Occipital lobe (tissue), 3 donors: ENCODE measurements at places on chromosomes 2 and 18. TPM values are rescaled to one million over a fixed set of nuclear protein-coding genes. Genes with fewer than 3 reads are reported as not detected.

Gene MGAT4A
- total RNA-seq: 40.7 TPM

Gene PLB1
- total RNA-seq: 2.3 TPM

Gene CPO
- not detected for total RNA-seq

Gene SERPINB2
- 0.62 TPM for total RNA-seq

Gene MAL
- total RNA-seq: not detected

Gene CTLA4
- not detected for total RNA-seq

Gene VSNL1
- total RNA-seq: 23.1 TPM
